ENCODE measurements at places on chromosomes 1 and 21. TPM values are rescaled to one million over a fixed set of nuclear protein-coding genes. Genes with fewer than 3 reads are reported as not detected.

MX2 gene
- 7.3 TPM for total RNA-seq

PRAMEF2 gene
- not detected for total RNA-seq

CEP170 gene
- total RNA-seq: 36.0 TPM

MFSD2A gene
- 3.7 TPM for total RNA-seq

S100A12 gene
- total RNA-seq: not detected
